A549 treated with Hydrocortisone at 1 μM for 4 hours (cell line): ENCODE measurements at places on chromosomes 1 and 21. TPM values are rescaled to one million over a fixed set of nuclear protein-coding genes. Genes with fewer than 3 reads are reported as not detected.

ARHGEF16 gene
- 4.5 to 5.4 TPM (median 5.1 TPM) in 5 replicates for total RNA-seq

SPATA45 gene
- total RNA-seq, result not detected in 5 replicates

NCAM2 gene
- not detected in 5 replicates for total RNA-seq

AGMAT gene
- 6.1 to 7.4 TPM (median 7.3 TPM) in 5 replicates for total RNA-seq

CRABP2 gene
- total RNA-seq, result 7.2 to 12.0 TPM (median 7.8 TPM) in 5 replicates

TIAM1 gene
- total RNA-seq, result 0.57 to 1.1 TPM (median 0.88 TPM) in 5 replicates

OR2T12 gene
- total RNA-seq, result not detected in 5 replicates

ITLN2 gene
- total RNA-seq, result 0.78 to 1.2 TPM (median 0.96 TPM) in 5 replicates

OR6N1 gene
- not detected in 5 replicates for total RNA-seq

LORICRIN gene
- total RNA-seq, result not detected in 5 replicates
